HuH-7 (cell line): ENCODE measurements at places on chromosomes 5 and 9.

DNA sequence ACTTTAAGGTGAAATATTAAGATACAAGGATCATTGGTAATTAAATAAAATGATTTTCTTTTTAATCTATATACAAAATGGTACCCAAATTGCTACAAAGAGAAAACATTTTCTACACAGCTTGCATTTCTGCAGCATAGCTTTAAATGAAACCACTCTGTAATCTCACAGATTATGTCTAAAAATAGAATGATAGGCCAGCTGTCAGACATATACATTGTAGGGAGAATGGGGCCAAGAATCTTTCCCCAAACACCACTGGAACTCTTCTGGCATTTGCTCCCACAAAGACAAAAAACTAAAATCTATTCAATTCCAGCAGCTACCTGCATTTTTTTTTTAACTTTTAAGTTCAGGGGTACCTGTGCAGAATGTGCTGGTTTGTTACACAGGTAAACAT, 124.1 kb upstream of the NR5A1 start:
- no peak for DNase-seq

GRCh38 chr5:10307206-10308148, at the start of gene CMBL:
TSS of gene CMBL (minus strand) at chr5:10307902. CDS start at chr5:10290762, 17,140 bp downstream.
- DNase-seq: peak; percentile 40

GRCh38 chr5:75169516-75169915, 67.2 kb downstream of the ANKRD31 start:
- DNase-seq: no peak

- no peak for DNase-seq
Measured at GRCh38 chr9:76414661-76415060, 20.4 kb upstream of the RFK start.

- DNase-seq: no peak
Measured at GRCh38 chr9:92189782-92190535, 74.7 kb upstream of the SPTLC1 start.
